ENCODE measurements at places on chromosomes 16 and 17.

- DNase-seq: no peak
These were observed 32.1 kb downstream of the TANC2 start for GRCh38 chr17:62998166-62998565.

- DNase-seq: no peak
These were observed 48.5 kb downstream of the CBFA2T3 start for GRCh38 chr16:88928405-88929090.

- no peak for DNase-seq
These were observed 23.8 kb downstream of the NACA2 start for GRCh38 chr17:61567045-61567802.

DNA sequence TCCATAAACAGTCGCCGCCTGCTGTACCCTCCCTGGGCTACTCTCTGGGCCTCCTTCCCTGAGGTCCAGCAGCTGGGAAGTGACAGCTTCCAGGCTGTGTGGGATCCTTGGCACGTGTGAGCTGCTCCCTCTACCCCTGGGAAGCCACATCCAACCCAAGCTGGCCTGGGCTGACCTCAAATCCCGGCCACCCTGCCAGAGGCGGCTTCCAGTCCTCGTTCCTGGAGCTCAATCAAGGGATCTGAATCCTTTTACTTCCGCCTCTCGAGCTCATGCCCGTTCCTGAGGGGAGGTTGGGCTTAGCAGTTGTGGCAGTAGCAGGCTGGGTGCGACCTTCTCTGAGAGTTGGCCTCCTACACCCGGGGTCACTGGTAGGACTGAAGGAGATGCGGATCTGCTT is 82.5 kb downstream of the NETO2 start:
- no peak for DNase-seq

DNA sequence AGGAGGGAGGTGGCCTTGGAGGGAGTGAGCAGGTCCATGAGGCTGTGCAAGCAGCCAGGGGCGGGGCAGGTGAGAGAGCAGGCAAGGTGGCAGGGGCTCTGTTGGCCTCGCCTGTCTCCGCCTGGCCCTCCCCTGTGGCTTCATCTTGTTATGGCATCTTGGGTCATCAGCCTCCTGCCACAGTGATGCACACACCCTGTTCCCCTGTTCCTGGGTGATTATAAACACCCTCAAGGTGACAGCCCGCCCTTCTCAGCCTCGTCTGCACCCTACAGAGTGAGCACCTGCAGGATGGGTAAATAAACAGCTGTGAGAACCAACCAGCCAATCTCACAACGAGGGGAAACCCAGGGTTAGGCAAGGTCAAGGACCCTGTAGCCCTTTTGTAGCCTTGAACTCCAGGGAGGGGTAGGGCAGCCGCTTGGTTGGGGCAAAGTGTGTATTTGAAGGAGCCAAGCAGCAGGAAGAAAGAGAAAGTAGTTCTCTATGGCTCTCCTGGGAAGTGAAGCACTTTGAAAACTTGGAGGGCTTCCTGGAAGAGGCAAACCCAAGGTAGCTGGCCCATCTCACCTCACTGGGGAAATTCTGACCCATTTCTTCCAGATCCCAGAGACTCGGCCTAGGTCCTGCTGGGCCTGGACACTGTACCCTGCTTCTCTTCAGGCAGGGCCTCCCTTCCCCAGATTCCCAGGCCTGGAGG is 60.6 kb downstream of the NT5M start:
- DNase-seq: no peak

GRCh38 chr16:67910158-67910557 is 17.1 kb downstream of the PSKH1 start:
- DNase-seq: no peak

DNA sequence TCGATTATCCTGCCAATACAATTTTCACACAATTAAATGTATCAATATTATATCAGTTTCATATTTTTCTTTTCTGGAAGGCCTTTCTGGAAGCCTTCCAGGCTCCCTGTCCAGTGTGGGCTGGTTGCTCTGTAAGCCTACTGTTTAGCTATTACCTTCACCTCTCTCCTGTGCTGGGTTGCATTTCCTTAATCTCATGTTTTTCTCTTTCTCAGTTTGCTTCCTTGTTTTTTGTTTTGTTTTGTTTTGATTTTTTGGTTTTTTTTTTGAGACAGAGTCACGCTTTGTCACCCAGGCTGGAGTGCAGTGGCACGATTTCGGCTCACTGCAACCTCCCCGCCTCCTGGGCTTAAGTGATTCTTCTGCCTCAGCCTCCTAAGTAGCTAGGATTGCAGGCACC is 6.8 kb downstream of the SEPHS2 start:
- no peak for DNase-seq

- no peak for DNase-seq
These were observed 43.4 kb downstream of the SPOP start for GRCh38 chr17:49634485-49634860.

GRCh38 chr17:5943232-5943631 is 126.9 kb upstream of the WSCD1 start:
- no peak for DNase-seq

- no peak for DNase-seq
These were observed 42.8 kb downstream of the PKD1 start for GRCh38 chr16:2092866-2093265.

- no peak for DNase-seq
These were observed 175.7 kb upstream of the GSE1 start for GRCh38 chr16:85437166-85438052.

- no peak for DNase-seq
These were observed 105.7 kb downstream of the C17orf67 start for GRCh38 chr17:56727876-56728617.

GRCh38 chr17:7711051-7711755 is 6.2 kb downstream of the EFNB3 start:
- no peak for DNase-seq

DNA sequence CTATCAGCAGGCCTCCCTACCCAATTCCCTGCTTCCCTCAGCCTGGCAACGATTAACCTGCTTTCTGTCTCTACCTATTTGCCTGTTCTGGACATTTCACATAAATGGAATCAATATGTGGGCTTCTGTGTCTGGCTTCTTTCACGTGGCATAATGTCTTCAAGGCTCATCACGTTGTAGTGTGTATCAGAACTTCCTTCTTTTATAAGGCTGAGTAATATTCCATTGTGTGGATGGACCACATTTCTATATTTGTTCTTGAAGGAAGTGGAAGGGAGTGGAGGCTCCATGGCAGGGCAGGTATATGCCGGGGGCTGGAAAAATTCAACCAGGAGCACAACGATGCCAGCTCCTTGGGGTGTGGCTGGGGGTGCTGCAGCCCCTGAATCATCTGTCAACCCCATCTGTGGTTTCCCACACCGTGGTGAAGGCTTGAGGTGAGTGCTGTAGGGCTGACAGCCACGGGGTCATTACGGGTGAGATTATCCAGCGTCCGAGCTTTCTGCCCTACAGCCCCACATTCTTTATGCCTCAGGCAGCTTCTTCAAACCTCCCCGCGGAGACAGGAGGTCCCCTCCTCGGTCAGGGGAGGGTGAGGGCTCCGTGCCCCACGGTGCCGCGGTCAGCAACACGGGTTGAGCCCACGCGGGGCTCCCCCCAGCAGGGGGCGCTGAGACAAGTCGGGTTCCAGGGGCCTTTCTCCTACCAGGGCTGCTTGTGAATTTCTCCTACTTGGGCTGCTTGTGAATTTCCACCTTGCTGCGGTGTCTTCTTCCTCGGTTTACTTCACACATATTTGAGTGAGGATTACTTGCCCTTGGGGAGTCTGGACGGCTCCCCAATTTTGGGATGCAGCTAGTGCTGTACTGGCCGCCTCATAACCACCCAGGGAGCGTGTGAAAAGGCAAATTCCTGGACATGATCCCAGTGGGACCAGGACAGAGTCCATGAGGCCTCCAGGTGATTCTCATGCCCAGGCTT is 18.3 kb upstream of the WFIKKN2 start:
- DNase-seq: peak; percentile 78
